Cardiac fibroblast (primary cell): ENCODE measurements at places on chromosomes 6 and 20.

DNA sequence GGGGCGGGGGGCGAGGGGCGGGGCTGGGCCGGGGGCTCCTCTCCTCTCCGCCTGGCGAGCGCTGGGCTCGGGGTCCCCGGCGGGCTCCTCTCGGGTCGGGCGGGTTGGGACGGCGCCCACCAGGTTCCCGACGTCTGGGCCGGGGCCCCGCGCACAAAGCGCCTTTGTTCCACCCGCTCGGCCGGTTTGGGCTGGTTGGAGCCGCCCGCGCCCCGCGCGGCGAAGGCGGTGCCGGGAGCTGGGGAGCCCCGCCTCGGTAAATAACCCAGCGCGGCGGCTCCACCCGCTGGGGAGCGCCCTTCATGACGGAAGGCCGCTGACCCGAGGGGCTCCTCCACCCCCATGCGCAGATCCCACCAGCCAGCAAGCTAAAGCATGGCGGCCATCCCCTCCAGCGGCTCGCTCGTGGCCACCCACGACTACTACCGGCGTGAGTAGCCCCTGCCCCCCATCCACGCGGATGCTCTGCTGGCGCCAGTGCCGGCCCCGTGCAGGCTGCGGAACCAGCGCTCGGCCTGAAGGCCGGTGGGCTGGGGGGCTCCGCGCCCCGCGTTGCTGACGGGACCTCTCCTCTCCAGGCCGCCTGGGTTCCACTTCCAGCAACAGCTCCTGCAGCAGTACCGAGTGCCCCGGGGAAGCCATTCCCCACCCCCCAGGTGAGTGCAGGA, 503 bp downstream of the PPDPF start:
- peak; percentile 74 for DNase-seq

GRCh38 chr20:1491860-1492642, 831 bp upstream of the SIRPB2 start:
- DNase-seq: peak; percentile 4

DNA sequence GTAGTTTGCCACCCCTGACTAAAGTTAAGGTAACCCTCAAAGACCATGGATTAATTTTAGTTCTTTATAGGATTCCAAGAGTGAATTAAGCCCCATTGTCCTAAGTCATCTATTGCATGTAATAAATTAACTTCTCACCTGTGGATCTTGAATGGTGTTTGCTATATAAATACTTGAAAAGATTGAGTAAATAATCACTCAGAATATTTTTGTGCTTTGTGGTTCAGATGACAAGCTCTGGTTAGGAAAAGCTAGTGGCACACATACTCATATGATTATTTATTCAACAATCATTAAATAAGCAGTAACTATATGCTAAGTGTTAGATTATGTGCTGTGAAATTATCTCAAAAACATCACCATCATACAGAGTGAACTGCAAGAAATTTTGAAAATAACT, 203.2 kb downstream of the OGFRL1 start:
- no peak for DNase-seq

DNA sequence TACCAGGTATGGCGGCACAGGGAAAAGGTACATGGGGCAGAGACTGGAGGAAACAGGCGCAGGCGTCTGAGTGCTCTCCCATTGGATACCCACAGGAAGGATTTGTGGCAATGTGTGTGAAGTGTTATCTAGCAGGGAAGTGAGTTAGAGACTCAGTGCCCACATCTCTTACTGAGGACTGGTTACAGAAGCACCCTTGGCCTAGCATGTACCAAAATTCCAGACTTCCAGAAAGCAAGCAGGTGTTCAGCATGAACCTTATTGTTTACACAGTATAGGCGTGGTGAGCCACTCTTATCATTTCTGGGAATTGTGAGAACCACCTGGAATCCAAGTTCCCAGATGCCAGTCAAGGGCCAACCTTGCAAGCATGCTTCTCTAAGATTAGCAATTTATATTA, 14.2 kb downstream of the MANBAL start:
- no peak for DNase-seq
